ENCODE measurements at places on chromosomes 3 and 15.

DNA sequence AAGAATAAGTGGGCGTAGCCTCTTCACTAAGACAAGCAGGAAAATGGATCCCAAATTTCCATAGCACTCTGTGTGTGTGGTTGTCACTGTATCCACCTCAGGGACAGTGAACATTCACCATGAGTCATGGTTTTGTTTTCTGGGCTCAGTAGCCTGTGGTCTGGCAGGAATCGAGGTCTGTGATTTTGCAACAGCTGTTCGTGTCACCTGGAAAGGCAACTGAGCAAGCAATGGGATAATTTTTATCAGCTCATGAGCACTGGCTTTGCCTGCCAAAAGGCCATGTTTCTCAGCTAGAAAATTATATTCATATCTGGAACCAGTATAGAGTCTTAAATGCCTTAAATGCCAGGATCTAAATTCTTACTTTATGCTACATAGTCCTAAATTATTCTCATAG lies 60.9 kb downstream of the STRIT1 start:
- DNase-seq: no peak

DNA sequence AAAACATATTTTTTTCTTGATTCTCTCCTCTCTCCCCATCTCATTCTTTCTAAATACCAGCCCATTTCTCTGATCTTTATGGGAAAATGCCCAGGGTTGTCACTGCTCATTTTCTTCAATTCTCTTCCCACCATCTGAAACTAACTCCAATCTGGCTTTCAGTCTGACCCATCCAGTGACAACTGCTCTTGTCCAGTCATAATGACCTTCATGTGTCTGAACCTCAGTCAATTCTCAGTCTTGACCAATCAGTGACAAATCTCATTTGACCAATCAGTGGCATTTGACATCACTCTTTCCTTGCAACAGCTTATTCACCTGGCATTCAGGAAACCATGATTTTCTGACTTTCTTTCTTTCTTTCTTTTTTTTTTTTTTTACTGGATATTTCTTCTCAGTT lies 15.1 kb downstream of the VEPH1 start:
- DNase-seq: no peak

GRCh38 chr15:60372756-60373155 lies 25.0 kb downstream of the ANXA2 start:
- no peak for DNase-seq

DNA sequence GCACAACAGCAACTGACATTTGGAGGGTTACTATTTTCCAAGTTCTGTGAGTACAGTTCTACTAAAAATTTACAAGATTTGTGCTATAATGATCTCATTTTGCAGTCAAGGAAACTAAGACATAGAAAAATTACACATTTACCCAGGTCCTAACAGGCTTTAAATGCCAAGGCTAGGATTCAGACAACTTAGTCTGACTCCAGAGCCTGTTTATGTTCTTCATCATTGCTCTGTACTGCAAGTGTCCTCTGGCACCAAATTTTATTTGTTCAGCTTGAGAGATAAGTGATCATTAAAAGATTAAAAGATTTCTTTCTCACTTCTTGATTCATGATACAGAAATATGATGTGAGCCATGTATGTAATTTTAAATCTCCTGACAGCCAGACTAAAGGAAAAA lies 290.8 kb downstream of the UBE2E2 start:
- DNase-seq: no peak

GRCh38 chr3:148863814-148864213 lies 1.3 kb upstream of the CPA3 start:
- DNase-seq: no peak

DNA sequence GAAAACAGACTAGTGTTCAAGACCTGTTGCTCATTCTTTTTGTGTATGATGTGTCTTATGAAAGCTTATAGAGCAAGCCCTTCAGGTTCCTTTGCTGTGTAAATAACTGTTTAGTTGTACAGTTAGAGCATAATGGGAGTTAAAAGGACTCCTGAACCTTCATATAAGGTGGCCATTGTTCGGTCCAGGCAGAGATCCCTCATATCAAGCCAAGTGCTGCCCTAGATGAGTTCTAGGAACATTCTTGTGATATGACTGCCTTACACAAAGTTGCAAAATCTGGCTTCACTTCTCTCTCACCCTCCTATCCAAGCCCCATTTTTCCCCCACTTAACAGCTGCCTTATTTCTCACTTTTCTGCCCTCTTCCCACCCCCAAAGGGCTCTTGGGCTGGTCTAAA lies 26.9 kb downstream of the GYG1 start:
- no peak for DNase-seq

GRCh38 chr3:195893516-195893915 lies 14.8 kb downstream of the TNK2 start:
- DNase-seq: no peak

- DNase-seq: no peak
These were observed 5.1 kb downstream of the DPH6 start for GRCh38 chr15:35540885-35541284.

DNA sequence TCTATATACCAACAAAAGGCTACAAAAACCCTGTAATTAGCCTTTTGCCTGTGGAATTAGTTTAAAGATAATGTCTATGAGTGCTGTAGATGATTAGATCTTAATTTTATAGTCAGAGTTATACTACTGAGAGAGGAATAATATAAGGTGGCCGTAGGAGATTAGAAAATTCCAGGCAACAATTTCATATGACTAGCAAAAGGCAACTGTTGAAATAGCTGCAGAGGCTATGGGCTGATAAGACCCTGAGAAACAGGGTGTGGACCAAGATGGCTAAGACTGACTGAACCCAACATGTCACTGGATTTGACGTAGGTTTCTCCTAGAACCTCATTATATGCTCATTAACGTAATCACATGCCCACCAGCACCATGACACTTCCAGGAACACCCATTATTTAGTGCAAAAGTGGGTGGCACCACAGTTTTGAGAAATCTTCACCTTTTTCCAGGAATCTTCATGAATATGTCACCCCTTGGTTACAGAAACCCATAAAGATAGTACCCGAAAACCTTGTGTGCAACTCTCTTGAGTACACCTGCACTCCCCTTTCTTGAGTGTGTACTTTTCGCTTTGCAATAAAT lies 29.1 kb upstream of the SCG3 start:
- no peak for DNase-seq

GRCh38 chr15:41568350-41569017 lies 9.5 kb downstream of the TYRO3 start:
- no peak for DNase-seq

DNA sequence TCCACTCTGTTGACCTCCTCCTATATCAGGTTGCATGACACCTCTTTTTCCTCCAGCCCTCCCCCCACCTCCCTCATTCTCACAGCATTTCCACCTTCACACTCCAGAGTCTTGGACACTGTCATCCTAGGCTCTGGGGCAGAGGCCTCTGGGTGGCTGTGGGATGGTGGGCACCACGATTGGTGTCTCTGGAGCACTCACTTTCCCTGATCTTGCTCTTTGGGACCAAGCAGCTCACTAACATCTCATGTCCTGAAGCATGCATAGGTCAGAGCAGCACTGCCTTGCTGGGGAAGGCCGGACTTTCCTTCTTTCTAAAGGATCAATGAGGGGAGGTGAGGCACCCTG lies 14.9 kb downstream of the ZBTB47 start:
- no peak for DNase-seq

GRCh38 chr3:140067487-140067886 lies 132.5 kb downstream of the CLSTN2 start:
- no peak for DNase-seq

- DNase-seq: no peak
These were observed 24.5 kb upstream of the SOX2 start for GRCh38 chr3:181687190-181687589.

- no peak for DNase-seq
These were observed 4.0 kb downstream of the TLE3 start for GRCh38 chr15:70093481-70094319.

GRCh38 chr3:147449669-147450068 lies 40.5 kb downstream of the ZIC1 start:
- DNase-seq: no peak

GRCh38 chr15:78830514-78831228 lies 19.4 kb upstream of the ADAMTS7 start:
- DNase-seq: no peak

DNA sequence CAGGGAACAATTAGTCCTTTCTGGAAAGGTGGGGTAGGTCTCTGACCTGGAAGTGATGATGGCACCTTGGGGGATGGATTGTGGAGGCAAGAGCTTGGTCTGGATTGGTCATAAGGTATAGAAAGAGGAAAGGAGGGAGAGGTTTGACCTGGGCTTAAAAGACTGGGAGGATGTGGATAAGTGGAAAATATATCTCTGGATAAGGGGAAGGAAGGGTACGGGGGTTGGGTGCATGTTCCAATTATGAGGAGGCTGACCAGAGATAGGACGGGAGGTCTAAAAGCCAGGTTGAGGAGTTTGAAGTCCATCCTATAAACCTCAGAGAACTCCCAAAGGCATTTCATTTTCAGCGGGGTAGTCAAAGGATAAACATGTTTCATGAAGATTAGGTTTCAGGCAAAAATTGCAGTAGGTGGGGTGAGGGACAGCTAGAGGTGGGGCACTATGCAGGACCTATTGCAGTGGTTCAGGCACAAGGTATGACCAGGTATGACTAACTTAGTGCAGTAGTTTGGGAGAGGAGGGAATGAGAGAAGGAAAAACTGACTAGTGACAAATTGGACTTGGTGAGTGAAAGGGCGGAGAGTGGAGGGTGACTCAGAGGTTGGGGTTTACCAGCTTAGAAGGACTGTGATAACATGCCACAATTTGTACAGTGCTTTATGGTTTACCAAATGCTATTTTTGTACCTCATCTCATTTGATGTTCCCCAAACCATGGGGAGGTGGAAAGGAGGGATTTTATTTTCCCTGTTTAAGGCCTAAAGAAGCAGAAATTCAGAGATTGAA lies 10.7 kb downstream of the PDE8A start:
- DNase-seq: peak; percentile 20

Data from CD4-positive, alpha-beta T cell treated with Interleukin-4 for 4 hours (primary cell).